NCI-H1694 treated with DMSO at 0.1 percent for 48 hours (cell line): ENCODE measurements at places on chromosomes 3 and 15.

- no peak for DNase-seq
Observed at GRCh38 chr15:36571301-36571700, 8.1 kb upstream of the CDIN1 start.

- DNase-seq = no peak
Observed at GRCh38 chr3:171879472-171879871, 36.3 kb downstream of the TMEM212 start.

DNA sequence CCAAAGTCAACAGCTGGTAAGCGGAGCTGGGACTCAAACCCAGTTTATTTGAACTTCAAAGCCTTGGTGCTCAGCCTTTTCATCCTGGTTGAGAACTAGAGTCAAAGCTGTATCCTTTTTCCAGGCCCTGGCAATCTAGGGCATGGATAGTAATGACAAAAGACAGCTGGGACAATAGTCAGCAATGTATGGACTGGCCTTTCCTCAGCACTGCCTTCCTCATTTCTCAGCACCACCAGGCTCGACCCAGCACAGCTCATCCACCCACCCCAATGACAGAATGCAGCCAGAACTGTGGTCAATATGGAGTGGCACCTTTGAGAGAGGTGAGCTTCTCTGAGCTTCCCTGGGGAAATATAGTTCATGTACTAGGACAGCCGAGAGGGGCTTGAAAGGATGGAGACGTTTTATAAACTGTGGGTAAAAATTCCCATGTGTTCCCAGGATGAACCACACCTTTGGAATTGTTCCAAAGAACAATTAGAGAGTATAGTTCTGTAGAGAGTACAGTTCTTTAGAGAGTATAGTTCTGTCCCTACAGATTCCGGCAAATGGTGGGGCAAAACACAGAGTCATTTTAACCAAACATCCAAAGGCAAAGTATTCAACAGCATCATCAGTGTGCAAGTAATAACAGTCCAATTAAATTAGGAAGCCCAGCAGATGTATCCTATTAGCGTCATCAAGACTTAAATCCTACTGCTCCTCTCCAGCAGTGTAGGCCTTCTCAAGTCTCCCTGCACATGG is 30.2 kb upstream of the IREB2 start:
- DNase-seq = no peak

DNA sequence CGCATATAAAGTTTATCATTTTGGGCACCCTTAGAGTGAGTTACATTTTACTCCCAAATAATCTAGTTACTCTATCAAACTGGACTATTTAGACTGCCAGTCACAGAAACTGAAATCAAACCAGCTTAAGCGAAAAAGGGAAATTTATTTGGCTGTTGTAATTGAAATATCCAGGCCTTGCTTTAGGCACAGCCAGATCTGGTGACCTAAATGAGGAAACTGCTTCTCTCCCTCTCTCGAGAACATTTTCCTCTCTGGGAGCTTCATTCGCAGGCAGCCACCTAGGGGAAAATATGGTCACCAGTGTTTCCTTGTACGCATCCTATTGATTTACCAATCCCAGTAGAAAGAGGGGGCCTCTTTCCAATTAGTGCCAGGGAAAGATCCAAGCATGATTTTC is 175.3 kb upstream of the MITF start:
- no peak for DNase-seq

DNA sequence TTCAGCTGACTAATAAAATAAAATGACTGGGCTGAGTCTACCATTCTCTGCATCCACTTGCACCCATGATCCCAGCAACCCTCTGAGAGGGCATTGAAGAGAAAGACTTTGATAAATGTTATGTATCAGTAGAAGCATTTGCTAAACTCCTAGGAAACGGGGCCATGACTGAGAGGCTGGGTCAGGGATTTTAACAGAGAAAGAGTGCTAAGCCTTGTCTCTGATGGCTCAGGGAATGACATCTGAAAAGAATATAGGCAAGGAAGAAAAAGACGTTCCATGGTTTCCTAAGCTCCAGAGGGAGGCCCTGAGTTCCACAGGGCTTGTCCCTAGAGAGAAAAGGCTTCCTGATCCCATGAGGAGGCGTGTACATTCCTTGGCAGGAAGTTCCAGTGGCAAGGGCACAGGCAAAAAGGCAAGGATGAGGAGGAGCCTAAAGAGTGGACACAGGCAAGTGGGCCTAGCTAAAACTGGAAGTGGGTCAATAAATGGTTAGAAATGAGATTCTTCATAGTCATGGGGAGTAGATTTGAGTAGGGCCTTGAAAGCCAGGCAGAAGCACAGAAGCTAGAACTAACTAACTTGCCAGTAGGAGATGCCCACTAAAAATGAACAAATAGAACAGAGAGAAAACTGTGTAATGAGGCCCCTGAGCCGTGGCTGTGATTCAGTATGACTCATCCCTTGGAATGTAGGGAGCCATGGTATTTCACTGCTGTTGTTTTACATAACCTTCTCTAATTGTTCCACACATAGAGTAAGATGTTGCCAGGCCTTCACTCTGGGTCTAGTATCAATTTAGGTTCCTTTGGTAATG is 44.9 kb upstream of the MANF start:
- DNase-seq = no peak

DNA sequence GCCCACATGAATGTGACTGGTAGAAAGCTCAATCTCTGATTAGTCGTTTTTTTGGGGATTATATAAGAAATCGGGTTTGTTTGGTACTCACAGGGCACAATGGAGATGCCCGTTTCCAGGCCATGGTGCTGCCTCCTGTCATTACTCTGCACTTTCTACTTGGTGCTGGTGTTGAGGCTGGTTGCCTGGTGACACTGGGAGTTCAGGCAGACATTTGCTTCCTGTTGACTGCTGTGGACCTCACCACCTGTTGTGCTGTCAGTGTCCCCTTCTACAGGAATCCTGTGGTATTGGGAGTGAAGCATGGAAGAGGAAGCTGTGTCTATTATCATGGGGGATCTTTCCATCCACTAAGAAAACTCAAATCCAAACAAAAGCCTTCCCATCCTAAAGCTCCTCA is 227.2 kb upstream of the TBL1XR1 start:
- no peak for DNase-seq

- no peak for DNase-seq
Observed at GRCh38 chr15:100334015-100334414, 7.8 kb downstream of the ADAMTS17 start.

GRCh38 chr3:36705015-36705414 is 59.3 kb downstream of the DCLK3 start:
- DNase-seq = no peak

DNA sequence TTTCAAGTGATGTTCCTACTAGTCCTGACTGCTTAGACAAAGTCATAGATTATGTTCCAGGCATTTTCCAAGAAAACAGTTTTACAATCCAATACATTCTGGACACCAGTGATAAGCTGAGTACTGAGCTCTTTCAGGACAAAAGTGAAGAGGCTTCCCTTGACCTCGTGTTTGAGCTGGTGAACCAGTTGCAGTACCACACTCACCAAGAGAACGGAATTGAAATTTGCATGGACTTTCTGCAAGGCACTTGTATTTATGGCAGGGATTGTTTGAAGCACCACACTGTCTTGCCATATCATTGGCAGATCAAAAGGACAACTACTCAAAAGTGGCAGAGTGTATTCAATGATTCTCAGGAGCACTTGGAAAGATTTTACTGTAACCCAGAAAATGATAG is 3.8 kb downstream of the TIPARP start:
- DNase-seq = no peak

DNA sequence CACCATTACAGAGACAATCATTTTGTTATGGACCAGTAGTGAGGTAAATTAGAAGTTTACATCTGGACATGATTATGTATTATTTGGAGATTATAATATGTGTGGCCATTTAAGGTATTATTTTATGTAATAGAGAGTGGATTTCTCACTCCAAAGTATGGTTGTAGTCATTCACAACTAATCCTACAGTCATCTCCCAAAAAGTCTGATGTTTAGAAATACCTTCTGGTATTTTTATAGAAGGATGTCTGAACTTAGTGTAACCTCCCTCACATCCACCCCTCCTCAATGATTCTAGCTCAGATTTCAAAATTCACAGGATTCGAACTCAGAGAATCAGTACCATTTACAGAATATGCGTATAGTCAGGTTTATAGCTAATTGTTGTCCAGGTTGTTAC is 346.6 kb upstream of the MEIS2 start:
- DNase-seq = no peak

DNA sequence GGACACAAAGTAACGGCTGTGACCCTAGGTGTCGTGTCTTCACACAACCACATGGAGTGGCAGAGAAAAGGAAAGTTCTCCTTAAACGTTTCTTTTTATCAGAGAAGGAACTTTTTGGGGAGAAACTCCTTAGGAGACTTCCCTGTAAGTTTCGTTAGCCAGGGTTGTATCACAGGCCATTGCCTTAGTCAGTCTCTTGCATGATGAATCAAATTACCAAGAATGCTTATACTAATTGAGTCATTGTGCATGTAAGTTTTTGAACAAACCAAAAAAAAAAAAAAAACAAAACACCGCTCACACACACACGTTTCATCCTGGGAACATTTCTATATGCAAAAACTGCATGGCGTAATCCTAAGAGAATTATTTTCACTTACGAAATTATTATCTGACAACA is 150.4 kb upstream of the SATB1 start:
- no peak for DNase-seq

- DNase-seq = no peak
Observed at GRCh38 chr3:169104972-169105371, 558.5 kb downstream of the MECOM start.

DNA sequence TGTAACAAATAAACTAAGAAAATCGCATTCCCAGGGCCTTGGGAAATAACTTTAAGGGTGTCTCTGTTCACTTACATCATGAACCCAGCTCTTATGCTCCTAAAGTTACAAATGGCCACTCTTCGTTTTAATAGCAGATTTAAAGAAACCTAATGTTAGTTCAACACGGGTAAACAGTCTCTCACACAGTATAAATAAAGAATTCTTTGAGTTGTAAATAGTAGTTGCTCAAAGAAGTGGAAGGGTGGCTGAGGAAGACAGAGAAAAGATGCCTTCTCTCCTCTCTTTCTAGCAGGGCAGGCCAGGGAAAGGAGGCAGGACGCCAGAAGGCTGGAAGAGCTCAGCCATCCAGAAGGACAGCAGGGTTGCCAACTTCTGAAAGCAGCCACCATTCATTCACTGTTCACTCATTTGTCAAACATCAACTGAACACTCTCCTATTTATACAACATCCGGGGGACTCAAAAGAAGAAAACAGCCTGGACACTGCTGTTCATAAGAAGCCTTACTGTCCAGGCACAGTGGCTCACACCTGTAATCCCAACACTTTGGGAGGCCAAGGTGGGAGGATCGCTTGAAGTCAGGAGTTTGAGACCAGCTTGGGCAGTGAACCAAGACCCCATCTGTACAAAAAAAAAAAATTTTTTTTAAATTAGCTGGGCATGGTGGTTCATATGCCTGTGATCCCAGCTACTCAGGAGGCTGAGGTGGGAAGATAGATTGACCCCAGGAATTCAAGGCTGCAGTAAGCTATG is 47.3 kb downstream of the WWTR1 start:
- no peak for DNase-seq

DNA sequence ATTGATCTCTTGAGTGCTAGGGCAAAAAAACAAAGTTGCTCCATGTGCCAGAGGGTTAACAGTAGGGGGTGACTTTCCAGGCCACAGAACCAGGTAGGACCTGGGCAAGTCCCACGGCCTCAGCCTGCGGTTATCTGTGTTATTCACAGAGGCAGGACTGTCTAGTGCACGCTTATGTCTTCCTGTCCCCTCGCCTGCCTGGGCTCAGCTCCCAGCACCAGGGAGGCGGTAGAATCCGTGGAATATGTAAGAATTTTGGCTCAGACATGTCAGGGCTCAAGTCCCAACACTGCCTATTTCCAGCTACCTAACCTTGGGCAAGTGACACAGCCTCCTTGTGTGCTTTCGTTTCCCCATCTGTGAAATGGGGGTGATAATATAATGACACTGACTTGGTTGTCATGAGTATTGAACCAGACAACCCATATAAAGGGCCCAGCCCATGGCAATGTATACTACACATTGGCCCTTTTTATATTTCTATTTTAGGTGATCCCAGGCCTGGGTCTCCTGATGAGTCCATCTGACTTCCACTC is 44.3 kb upstream of the FLNB start:
- no peak for DNase-seq
